Endothelial cell (in vitro differentiated cells): ENCODE measurements at places on chromosomes 1 and 21.

DNA sequence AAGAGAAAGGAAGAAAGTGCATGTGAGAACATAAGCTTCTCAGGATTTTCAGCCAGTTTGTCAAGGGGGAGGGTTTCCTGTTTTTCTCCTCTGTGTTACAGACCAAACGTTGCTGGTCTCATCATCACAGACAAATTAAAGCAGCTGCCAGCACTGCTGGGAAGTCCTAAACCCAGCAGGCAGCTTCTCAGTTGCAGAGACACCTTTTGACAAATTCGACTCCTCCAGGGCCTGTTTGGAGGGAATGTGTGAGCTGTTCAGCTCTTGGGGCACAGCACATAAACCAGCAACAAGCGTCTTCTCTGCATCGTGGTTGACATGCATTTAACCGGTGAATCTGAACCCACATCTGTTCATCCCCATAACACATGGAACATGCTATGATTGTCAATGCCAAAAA is 454.6 kb upstream of the RUNX1 start:
- no peak overlapping the region for H3K4me3 ChIP-seq
- H3K27ac ChIP-seq, result peak overlapping the region; percentile 8
- peaks cover 3% of the 10 kb centered on the region for H3K36me3 ChIP-seq
- DNase-seq, result no peak
- peaks cover 31% of the 10 kb centered on the region for H3K4me1 ChIP-seq

- H3K36me3 ChIP-seq, result no peaks in the 10 kb centered on the region
- H3K27me3 ChIP-seq, result no peaks in the 10 kb centered on the region
- H3K27ac ChIP-seq, result no peak overlapping the region
- peaks cover 2% of the 10 kb centered on the region for H3K4me1 ChIP-seq
- no peak for DNase-seq
These were observed 24.3 kb downstream of the CAMK1G start for GRCh38 chr1:209607795-209608178.

GRCh38 chr1:94382201-94382600 is 36.0 kb upstream of the ABCD3 start:
- no peak for DNase-seq
- peaks cover 3% of the 10 kb centered on the region for H3K36me3 ChIP-seq
- peaks cover 24% of the 10 kb centered on the region for H3K4me1 ChIP-seq
- H3K27ac ChIP-seq, result no peak overlapping the region

- no peak overlapping the region for H3K27ac ChIP-seq
- no peak overlapping the region for H3K4me3 ChIP-seq
- H3K4me1 ChIP-seq, result peaks cover 4% of the 10 kb centered on the region
- peaks cover 6% of the 10 kb centered on the region for H3K27me3 ChIP-seq
- no peaks in the 10 kb centered on the region for H3K36me3 ChIP-seq
These were observed 35.4 kb downstream of the ACOT7 start for GRCh38 chr1:6358144-6358624.
